ENCODE measurements at places on chromosomes 7 and 10.
A peak's percentile ranks its signal among the peaks of the same experiment; 100 is the strongest.

GRCh38 chr7:30223896-30224295 lies 60.5 kb upstream of the ZNRF2 start:
- DNase-seq: no peak

GRCh38 chr7:22140578-22140977 lies 194.9 kb upstream of the CDCA7L start:
- DNase-seq: no peak

DNA sequence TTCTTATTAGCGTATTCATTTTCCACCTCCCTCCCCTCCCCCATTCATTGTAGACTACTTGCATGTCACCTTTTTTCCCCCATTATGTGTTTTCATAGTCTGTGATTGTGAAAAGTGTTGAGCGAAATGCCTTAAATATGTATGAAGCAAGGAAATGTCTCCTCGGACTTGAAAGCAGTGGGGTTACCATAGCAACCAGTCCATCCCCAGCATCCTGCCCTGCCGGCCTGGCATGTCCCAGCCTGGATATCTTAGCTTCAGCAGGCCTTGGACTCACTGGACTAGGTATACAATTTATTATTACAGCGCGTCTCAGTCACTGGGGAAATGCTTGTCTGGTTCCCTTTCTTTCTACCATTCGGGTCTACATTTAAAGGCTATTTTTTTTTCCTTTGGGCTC lies 283.6 kb downstream of the BICC1 start:
- DNase-seq: no peak

DNA sequence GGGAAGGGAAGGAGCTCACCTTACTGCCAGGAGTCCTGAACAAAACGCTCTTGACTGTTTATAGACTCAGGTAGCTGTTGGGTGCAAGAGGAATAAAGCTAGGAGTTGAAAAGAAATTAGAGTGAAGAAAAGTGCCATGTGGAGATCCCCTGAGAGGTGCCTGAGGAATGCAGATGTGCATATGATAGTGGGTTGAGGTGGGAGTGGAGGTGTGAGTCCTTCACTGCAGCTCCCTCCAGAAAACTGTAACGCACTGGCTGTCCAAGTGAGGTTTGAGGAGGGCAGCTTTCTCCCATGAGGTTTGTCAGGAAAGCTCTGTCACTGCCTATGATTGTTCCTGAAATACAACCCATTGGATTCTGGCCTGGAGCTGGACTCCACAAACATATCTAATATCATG lies 904.8 kb upstream of the POT1 start:
- no peak for DNase-seq

GRCh38 chr7:45911311-45911710 lies 9.8 kb downstream of the IGFBP3 start:
- DNase-seq: no peak

GRCh38 chr10:49539320-49539885 lies 482 bp upstream of the ERCC6 start:
- DNase-seq: peak; percentile 20

DNA sequence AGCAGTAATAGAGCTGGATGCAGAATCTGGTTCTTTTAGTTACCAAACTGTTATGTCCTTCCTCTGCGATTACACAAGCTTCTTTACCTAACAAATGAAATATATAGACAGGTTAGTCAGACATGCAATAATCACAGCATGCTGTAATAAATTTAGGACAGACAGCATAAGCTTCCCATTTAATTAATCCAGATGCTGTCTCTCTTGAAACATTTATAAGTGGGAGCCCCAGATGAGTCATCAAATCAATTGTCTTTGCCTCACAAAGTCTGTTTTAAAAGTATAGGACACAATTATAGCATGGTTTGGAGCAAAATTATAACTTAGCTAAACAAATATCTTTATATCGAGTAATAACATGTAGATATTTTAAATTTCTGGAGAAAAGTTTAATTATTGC lies 1.6 kb downstream of the CDNF start:
- no peak for DNase-seq

DNA sequence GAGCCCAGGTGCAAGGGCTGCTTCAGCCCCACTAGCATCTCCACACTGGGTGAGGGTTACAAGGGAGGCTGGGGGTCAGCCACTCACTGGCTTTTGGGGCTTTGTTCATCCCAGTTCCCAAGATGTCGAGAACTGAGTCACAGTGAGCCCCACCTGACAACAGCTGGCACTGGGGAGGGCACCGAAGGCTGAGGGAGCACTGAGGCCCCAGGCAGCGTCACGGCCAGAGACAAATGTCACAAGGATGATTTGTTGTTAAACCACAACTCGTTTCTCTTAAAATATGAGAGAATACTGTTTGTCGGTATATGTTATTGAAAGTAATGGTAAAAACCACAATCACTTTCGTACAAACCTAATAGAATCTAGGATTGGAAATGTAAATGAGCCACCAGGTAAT lies 219.9 kb downstream of the CELF2 start:
- no peak for DNase-seq

GRCh38 chr7:28595076-28595475 lies 182.8 kb downstream of the CREB5 start:
- DNase-seq: no peak

DNA sequence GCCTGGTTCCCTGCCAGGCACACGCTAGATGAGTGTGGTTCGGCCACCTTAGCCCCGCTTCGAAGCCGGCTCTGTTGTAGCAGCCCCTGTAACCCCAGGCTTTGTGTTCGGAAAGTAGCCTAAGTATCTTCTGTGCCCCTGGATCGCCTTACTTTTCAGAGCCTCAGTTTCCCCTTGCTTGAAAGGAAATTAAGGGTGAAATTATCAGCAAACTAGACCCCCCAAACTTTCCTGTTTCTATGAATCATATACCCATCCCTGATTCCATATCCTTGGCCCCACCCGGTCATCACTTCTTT lies 312 bp downstream of the PDCD11 start:
- no peak for DNase-seq

DNA sequence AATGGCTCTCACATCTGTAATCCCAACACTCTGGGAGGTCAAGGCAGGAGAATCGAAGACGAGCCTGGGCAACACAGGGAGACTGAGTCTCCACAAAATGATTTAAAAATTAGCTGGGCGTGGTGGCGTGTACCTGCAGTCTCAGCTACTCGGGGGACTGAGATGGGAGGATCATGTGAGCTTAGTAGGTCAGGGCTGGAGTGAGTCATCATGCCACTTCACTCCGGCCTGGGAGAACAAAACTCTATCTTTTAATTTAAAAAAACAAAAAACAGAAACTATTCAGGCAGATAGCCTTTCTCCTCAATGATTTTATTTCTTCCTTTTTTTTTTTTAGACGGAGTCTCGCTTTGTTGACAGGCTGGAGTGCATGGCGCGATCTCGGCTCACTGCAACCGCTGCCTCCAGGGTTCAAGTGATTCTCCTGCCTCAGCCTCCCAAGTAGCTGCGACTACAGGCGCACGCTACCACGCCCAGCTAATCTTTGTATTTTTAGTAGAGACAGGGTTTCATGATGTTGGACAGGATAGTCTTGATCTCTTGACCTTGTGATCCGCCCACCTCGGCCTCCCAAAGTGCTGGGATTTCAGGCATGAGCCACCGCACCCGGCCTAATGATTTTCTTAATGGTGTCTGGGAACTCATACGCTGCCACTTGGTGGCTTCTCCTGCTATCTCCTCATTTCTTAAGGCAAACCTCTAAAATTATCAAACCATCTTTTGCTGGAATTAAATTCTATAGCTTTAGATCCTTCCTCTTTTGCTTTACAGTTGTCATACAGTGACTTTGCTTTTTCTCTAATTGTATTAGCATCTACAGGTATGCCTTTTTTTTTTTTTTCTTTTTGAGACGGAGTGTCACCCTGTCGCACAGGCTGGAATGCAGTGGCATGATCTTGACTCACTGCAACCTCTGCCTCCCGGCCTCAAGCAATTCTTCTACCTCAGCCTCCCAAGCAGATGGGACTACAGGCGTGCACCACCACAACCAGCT lies 22.9 kb downstream of the SRPK2 start:
- DNase-seq: no peak

- no peak for DNase-seq
Observed at GRCh38 chr10:51986516-51986915, 287.1 kb upstream of the CSTF2T start.

GRCh38 chr10:992467-992866 lies 4.2 kb downstream of the GTPBP4 start:
- DNase-seq: no peak

GRCh38 chr7:91165846-91166230 lies 98.4 kb upstream of the FZD1 start:
- DNase-seq: no peak

- DNase-seq: no peak
Observed at GRCh38 chr10:79376751-79377556, 29.7 kb downstream of the PPIF start.

GRCh38 chr10:133258818-133259601 lies 17.7 kb downstream of the ADAM8 start:
- peak; percentile 86 for DNase-seq

GRCh38 chr10:70695241-70696030 lies 23.1 kb downstream of the ADAMTS14 start:
- DNase-seq: no peak

DNA sequence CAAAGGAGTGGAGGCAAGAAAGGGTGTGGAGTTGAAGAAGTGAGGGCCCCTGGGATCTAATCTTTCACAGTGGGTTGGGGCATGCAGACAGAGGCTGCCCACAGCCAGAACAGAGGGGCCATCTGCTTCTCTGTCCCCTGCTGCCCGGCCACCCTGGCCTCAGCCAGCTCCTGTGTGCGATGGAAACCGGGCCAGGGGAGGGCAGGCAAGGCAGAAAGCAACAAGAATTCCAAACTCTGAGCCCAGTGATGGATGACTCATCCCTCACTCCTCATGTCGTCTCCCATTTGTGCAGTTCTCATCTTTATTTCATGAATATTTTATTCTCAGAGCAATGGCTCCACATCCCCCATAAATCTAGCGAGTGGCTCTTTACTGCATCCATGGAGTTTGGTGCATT lies 757.1 kb downstream of the GRID1 start:
- DNase-seq: no peak

- DNase-seq: no peak
Observed at GRCh38 chr7:101814991-101815825, 2.2 kb upstream of the CUX1 start.

DNA sequence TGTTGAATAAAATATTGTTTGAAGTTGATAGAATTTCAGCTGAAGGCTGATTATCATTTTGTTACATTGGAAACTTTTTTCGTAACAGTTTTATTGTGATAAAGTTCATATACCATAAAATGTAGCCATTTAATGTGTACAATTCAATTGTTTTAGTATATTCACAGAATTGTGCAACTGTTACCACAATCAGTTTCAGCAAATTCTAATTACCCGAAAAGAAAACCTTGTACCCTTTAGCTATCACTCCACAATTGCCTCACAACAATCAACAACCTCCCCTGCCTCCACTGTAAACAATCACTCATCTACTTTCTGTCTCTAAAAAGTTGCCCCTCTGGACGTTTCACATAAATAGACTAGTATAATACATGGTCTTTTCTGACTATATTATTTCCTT lies 179.7 kb upstream of the BET1 start:
- no peak for DNase-seq

DNA sequence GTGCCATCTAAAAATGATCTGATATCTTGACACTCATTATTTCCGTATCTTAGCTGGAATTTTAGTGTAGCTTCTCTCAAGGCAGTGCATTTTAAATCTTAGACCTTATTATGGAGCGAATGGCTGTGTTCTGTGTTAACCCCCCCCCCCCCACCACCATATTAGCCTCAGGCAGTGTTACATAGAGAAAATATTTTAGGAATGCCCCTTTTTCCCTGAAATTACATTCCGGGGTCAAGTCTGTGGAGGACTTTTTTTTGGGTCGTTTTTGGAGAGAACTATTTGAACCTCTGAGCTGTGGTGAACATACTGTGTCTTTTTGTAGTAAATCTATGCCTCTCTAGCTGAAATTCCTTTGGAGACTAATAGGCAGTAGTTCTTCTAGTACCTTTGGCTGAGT lies 3.1 kb downstream of the CCDC126 start:
- DNase-seq: no peak

DNA sequence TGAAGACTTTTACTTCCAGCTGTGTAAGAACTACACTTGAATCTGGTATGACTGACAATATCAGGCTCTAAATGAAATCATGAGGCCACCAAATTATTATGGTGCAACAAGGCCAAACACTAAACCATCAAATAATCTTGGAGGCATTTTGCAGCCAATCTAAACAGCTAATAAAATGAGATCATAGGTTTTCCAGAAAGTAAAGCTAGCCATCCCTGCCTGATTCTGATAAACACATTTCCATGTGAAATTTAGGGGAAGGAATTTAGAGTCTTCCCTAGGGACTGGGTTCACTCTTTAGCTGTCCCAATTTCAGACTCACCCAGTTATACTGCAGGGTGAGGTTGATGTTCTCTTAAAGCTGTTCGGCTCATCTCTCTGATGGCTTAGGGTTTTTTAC lies 190.3 kb upstream of the TMEM196 start:
- no peak for DNase-seq

DNA sequence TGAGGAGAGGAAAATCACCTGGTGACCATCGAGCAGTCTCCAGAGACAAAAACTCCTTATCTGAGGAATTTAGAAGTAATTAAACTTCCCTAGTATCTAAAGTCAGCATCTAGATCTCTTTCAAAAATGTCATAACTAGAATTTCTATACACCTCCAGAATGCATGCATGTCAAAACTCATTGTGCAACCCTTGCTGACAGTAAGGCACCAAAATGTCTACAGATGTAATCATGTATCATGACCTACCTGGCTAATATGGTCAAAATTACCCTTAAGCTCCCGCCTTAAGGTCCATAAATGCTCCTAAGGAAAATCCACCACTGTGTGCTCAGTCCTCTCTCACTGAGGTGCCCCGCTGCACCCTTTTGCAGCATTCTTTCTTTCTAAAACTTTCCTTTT lies 16.4 kb upstream of the LGI1 start:
- no peak for DNase-seq

DNA sequence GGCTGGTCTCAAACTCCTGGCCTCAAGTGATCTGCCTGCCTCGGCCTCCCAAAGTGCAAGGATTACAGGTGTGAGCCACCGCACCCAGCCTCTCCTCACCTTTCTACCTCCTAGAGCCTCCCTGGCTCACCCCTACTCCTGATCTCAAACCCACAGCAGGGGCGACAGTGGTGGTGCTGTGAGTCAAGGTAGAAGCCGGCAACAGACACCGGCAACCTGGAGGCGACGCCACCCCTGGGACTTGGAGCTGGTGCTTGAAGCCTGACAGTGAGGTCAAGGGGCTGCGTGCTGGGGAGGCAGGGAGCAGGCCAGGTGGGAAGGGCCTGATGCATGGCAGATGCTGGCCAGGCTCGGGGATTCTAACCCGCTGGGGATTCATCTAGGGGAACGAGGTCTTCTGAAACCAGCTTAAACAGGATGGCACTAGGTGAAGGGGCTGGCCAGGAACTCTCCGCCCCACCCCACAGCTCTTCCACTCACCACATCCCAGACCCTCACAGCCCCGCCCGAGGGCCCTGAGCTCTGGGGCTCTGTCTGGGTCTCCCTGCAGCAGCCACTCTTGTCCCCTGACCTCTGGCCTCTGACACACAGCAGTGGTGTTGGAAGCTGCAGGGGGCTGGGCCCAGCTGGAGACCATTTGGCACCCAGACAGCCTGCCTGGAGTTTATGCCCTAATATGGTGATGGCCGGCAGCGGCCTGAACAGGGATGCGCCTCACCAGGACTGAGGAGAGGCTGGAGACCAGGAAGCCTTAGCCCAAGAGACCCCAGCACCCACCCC lies 16.4 kb downstream of the KCNH2 start:
- no peak for DNase-seq
